ENCODE measurements at places on chromosomes 5 and 9.

GRCh38 chr9:119788921-119789320, 419.7 kb upstream of the BRINP1 start:
- DNase-seq: no peak

GRCh38 chr5:172410160-172410559, 44.2 kb downstream of the SH3PXD2B start:
- no peak for DNase-seq

DNA sequence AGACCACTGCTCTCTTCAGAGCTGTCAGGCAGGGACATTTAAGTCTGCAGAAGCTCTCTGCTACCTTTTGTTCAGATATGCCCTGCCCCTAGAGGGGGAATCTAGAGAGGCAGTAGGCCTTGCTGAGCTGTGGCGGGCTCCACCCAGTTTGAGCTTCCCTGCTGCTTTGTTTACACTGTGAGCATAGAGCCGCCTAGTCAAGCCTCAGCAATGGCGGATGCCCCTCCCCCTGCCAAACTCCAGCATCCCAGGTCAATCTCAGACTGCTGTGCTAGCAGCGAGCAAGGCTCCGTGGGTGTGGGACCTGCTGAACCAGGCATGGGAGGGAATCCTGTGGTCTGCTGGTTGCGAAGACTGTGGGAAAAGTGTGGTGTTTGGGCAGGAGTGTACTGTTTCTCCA, 59.9 kb downstream of the CAVIN4 start:
- DNase-seq: no peak

DNA sequence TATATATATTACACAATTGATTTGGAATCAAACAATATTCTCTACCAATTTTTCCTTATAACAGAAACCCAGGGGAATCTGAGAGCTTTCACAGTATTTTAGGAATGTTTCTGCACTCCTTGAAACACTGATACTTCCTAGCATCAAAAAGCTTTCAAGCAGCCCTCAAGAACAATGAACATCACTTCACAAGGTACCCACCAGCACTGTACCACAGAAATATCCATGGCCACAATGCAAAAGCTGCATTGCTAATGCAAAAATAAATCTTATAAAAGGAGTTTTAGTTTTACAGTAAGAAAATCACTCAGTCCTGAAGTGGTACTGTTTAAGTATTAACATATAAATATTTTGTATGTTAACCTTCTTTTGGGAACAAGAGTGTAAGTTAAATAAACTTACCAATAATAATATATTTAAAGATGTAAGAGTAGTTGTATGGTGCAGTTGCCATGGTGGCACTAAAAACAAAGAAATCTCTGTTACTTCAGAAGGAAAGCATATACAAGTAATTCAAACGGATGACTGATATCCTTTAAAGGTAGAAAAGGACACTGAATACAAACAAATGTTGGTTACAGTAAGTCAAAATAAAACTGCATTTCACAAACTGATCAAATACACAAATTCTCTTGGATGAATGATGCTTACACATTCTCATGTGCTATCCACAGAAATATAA, 8.6 kb downstream of the RAB14 start:
- no peak for DNase-seq

DNA sequence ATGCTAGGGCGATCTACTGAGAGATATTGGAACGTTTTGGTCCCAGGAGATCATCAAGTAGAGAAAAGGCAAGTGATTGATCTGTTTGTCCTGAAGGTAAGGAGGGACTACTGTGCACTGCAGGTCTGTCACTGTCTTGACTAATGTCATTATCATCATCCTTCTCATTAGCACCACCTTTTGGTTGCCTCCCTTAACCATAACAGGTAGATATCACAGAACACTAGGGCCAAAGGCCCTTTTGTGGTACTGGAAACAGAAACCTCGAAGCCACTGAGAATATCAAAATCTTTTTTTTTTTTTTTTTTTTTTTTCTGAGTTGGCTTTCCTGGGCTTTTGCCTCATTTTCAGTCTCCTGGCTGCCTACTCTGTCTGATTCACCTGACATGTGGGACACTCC, 134.0 kb downstream of the KCTD16 start:
- no peak for DNase-seq

DNA sequence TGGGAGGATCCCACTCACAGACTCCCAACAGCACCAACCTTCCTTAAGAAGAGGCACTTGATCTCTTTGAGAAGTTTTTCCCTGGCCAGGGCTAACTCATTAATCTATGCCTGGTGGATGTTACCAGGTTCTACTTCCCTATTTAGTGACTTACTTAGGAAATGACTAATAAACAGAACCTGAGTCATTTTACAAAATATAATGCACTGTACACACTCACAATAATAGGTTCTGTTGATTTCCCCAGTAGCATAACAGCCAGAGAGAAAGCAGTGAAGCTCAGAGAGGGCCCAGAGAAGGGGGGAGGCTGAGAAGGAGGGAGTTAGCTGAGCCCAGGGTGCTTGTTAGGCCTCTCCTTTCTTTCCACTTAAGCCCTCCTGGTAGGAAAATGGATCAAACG, 27.1 kb downstream of the FRMD3 start:
- DNase-seq: no peak

- DNase-seq: no peak
Measured at GRCh38 chr5:100818340-100818739, 84.7 kb downstream of the ST8SIA4 start.

DNA sequence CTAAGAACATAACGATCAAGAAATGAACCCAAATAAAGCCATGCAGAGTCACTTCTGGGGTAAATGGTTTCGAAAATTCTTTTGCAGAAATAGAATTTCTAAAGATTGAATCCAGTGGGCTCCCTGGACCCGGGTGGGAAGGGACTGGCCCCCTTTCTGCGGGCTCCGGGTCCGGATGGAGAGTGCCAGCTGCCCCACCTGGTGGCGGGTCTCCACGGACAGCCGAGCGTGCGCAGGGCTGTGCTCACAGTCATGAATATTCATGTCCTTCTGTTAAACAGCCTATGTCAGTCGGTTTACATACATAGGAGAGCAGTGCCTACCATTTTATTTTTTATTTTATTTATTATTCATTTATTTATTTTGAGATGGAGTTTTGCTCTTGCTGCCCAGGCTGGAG, 4.7 kb upstream of the PPP1R26 start:
- DNase-seq: no peak
